ENCODE measurements at places on chromosomes 6 and 20.
A peak's percentile ranks its signal among the peaks of the same experiment; 100 is the strongest.

DNA sequence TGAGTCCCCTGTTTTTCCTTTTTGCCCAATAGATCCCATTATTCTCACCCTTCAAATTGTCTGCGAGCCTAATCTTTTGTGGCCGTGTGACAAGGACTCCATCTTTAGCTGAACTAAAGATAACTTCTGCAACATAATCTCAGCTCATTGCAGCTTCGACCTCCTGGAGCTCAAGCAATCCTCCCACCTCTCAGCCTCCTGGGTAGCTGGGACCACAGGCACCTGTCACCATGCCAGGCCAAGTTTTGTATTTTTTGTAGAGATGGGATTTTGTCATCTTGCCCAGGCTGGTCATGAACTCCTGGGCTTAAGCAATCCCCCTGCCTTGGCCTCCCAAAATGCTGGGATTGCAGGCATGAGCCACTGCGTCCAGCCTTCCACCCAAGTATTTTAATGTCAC is 161.0 kb downstream of the GJA1 start:
- no peak for DNase-seq

DNA sequence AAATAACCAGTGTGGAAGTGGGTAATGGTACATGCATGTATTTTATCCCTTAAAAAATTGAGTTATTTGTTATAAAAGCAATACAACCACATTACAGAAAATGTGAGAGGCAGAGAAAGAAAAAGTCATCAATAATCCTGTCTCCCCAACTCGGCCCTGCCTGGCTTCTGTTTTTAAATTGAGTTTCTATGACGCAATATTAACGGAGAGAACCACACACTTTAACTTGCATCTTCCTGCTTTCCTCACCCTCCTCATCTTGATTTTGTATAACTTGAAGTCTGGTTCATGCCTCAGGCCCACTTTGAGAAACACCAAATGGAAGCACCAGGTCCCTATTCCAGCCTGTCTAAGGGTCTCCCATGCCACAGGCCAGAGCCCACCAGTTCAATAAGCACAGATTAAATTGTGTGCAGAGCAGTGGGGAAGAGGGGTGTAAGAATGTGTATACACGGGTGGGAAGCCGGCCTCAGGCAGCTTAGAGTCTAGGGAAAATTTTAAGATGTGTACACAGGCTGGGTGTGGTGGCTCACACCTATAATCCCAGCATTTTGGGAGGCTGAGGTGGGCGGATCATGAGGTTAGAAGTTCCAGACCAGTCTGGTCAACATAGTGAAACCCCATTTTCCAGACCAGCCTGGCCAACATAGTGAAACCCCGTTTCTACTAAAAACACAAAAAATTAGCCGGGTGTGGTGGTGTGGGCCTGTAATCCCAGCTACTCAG is 15.9 kb downstream of the KCNK5 start:
- no peak for DNase-seq

- DNase-seq, result no peak
Observed at GRCh38 chr6:84764332-84765049, at the start of gene TBX18. Gene TBX18, minus strand, starts transcription at chr6:84764598. Its CDS starts 417 bp downstream, at chr6:84764181.

DNA sequence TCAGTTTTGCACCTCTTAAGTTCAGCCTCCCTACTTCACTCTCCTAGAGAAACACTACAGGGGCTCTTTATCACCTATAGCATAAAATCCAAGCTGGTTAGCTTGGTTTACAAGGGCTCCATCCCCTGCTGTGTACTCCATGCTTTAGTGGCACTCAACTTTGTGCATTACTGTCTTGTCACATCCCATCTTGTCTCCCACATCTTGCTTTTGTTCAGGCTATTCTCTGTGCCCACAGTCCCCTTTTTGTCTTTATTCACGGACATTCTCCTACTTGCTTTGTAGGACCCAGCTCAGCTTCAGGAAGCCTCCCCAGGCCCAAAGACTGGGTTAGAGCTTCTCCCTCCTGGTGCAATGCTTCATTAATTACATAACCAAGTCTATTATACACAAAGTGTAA is 107.9 kb upstream of the SPACA1 start:
- DNase-seq, result no peak

GRCh38 chr6:2616811-2617210 is 133.9 kb downstream of the MYLK4 start:
- DNase-seq, result no peak

- no peak for DNase-seq
Observed at GRCh38 chr20:33910056-33910455, 83.7 kb upstream of the RALY start.

DNA sequence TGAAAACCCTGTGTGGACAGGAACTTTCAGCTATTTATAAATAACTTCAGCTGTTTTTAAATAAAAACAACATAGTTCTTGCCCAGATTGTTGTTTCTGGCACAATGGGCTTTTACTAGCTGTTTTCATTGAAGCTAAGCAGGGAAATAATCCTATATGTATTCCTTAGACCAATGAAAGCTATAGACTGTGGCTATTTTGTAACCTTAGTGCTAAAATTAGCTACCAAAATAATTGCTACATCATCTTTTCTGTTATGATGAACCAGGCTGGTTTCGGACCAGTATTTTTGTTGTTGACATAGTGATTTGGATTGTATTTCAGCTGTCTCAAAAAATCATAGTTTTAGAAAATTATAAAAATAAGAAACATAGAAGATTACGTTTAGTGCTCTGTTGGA is 13.7 kb downstream of the PHF3 start:
- DNase-seq, result no peak

DNA sequence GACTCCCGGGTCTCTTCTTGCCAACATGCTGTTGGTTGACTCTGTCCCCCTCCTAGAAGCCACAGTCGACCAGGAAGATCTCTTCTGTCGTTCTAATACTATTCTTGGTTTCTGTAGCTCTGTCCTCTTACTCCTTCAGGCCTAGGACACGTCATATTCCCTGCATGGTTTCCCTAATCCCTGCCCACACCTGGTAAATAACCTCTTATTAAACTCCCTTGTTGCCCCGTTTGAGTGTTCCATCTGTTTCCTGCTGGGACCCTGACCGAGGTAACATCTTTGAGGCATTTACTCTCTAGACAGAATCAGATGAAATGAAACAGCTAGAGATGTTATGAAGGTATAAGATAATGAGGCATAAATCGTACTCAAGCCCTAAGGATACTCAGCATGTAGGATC is 68.1 kb downstream of the PLCB4 start:
- DNase-seq, result no peak

- no peak for DNase-seq
Observed at GRCh38 chr20:54102543-54102942, 32.1 kb upstream of the BCAS1 start.

- no peak for DNase-seq
Observed at GRCh38 chr20:9490631-9491030, 23.8 kb upstream of the LAMP5 start.

DNA sequence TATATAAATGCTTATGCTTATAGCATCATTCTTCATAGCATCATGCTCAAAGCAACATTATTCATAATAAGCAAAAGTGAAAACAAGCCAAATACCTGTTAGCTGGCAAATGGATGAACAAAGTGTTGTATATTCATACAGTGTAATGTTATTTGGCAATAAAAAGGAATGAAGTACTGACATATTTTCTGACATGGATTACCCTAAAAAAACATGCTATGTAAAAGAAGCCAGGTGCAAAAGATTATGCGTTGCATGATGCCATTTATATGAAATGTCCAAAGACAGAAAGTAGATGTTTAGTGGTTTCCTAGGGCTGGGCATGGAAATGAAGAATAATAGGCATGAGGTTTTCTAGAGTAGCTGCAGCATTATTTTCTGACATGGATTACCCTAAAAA is 77.1 kb downstream of the GFRA4 start:
- DNase-seq, result no peak

GRCh38 chr20:32535316-32535952 is 49.7 kb downstream of the NOL4L start:
- DNase-seq, result no peak

GRCh38 chr20:59207742-59208357 is 44.2 kb downstream of the ZNF831 start:
- DNase-seq, result peak; percentile 49

DNA sequence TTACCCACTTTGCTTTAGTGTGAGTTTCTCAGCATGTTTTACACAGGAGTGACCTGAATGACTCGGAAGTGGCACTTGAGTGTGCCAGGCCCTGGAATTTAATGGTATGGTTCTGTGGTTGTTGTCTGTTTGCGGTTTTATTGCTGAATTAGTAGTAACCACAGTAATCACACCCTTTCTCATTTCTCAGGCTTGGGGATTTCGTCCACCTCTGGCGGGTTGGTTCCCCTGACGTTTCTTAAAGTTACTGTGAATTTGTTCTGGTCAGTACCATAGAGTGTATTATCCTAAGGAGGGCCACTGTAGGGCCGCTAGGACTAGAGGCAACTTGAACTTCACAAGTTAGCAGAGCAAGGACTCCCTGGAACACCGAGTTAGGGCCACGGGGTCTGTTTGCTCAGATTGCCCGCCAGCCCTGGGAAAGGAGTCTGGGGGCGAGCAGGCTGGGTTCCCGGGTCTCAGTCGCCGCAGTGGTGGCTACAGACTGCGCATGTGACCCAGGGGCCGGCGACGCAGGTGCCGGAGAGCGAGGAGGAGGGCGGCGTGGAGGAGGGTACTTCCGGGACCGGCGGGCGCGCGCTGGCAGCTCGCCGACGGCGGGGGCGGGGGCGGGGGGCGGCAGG is 546 bp upstream of the KLHL32 start:
- DNase-seq, result peak; percentile 6

GRCh38 chr6:13099771-13100170 is 228.6 kb downstream of the TBC1D7 start:
- no peak for DNase-seq

DNA sequence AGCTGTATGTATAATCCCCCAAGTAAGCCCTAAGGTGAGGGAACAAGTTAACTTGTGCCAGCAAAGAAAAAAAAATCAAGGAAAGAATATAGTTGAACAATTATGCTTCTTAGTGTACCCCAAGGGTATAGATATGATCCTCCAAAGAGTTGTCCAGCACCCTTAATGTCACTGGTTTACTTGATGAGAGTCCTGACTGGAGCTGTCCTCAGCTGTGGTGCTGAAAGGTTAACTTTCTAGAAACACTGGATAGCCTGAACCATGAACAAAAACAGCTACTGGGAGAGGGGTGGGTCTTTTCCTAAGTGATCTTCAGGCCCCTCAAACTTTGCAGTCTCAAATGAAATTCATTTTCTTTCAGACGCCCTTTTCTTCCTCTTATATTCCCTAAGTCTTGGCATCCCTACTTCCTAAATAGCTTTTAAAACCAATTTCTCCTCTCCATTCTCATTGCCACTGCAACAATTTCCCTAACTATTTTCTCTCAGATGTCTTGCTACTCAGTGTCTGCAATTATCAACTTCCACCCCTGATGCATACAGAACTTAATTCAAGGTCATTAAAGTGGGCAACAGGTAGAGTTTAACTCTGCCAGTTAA is 83.5 kb upstream of the PROKR2 start:
- no peak for DNase-seq

DNA sequence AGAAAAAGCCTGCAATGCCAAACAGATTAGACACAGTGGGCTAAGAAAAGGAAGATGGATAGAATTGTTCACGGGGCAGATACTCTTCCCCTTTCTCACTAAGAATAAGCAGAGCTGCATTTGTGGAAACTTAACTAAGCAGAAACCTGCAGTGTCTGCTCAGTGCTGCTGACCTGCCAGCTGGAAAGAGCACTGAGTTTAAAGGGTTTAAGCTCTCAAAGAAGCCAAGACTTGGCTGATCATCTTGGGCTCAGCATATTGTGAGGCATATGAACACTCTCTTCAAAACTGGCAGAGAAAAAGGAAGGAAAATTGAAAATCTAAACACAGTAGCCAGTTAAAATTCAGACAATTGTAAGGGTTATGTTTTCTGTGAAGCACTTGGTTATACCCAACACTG is 711.1 kb upstream of the EPHA7 start:
- no peak for DNase-seq

- no peak for DNase-seq
Observed at GRCh38 chr6:33993653-33994471, 152.0 kb downstream of the GRM4 start.

GRCh38 chr6:98779618-98780017 is 54.8 kb upstream of the POU3F2 start:
- no peak for DNase-seq

Measured in stimulated activated CD8-positive, alpha-beta memory T cell treated with anti-CD3 and anti-CD28 coated beads, Interleukin-7, amount 100 ng/mL, for 1 hour (primary cell).